DMS153 (cell line): ENCODE measurements at places on chromosomes 5 and 9.

DNA sequence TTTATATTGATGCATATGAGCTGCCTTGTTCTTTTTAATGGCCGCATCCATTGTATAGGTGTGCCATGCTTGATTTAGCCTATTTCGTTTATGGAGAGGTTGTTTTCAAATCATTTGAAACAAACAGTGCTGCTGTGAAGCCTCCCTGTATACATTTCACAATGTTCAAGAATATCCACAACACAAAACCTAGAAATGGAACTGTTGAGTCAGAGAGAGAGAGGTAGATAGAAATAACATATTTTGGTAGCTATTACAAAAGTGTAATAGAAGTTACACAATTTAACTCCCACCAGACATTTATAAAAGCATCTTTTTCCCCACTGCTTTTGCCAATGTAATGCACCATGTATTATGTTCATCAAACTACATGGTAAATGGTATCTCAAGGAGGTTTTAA lies 82.0 kb downstream of the FRMD3 start:
- DNase-seq = no peak

DNA sequence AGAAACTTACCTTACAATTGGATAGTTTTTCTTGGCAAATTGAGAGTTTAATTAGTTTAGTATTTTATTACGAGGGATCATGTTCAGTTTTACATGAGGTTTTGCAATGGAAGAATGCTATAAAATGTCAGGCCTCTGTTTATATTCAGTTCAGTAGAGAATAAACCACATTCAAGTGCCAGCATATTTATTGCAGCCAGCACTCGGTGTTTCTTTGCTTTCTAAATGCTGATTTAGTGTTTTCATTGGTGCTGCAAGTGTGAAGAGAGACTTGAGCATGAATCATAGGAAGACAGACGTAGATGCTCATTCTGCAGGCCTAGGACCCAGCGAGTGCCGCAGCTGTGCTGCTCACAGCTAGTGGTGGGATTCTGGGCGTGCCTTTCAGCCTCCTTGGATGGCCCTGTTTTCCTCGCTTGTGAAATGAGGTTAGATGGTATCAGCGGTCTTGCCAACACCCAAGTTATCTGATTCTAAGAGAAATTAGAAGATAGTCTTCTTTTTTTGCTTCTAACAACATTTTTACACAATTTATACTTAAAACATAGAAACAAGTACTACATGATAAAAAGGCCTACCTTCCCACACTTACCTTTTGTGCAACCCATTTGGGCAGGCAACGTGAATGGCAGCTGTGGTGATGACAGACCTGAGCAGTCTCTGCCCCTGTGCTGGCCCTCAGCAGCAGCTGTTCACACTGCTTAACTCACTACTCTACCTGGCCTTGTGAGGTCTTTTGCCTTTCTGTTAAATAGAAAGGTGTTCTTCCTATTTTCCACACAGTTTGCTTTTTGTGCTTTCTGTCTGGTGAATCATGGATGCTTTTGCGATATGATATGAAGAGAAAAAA lies 26.8 kb upstream of the TNFAIP8 start:
- no peak for DNase-seq

- DNase-seq = no peak
Observed at GRCh38 chr9:70607926-70608325, 193.5 kb upstream of the KLF9 start.

- DNase-seq = no peak
Observed at GRCh38 chr5:96961053-96961452, 25.2 kb downstream of the LNPEP start.

DNA sequence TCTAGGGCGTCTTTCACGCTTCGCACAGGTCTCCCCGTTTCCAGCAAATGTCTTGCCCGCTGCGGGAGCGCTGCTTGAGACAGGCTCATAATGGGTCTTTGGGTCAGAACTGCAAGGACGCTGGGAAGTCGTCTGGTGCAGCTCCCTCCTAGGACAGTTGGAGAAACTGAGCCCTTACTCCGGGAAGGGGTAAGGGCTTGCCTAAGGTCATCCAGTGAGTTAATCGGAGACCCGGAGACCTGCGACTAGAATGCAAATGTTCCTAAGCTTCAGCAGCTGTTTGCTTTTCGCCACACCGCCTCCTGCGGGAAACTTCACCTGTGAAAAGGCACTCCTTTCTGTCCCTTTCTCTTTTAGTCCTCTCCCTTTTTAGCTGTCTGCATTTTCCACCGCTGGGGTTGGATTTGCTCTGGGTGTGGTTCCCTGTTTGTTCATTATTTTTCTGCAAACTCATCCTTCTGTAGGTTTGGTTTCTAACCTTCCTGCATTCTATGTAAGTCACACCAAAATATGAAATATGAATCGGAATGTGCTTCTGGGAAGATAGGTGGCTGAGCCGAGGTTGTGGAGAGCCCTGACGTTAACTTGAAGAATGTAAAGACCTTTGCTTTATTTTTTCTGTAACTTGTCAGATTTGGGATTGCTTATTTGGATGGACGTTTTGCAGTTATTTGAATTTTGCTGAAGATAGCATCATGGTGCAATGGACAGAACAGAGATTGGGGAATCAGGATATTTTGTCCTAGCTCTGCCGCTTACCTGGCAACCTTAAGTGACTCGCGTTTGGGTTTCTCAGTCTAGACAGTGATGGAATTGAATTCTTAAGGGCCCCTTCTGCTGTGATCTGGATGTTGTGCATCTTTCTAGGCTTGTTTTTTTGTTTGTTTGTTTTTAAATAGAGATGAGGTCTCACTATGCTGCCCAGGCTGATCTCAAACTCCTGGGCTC lies 909 bp downstream of the SLC36A1 start:
- no peak for DNase-seq

- DNase-seq = no peak
Observed at GRCh38 chr9:119302988-119303698, 66.1 kb downstream of the BRINP1 start.

DNA sequence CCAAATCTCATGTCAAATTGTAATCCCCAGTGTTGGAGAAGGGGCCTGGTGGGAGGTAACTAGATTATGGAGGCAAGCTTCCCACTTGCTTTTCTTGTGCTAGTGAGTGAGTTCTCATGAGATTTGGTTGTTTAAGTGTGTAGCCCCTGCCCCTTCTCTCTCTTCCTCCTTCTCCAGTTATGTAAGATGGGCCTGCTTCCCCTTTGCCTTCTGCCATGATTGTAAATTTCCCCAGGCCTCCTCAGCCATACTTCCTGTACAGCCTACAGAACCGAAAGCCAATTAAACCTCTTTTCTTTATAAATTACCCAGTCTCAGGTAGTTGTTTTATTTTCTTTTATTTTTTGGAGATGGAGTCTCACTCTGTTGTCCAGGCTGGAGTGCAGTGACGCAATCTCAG lies 18.2 kb upstream of the TXNDC8 start:
- no peak for DNase-seq

GRCh38 chr9:37004424-37004935 lies 29.6 kb downstream of the PAX5 start:
- DNase-seq = no peak

DNA sequence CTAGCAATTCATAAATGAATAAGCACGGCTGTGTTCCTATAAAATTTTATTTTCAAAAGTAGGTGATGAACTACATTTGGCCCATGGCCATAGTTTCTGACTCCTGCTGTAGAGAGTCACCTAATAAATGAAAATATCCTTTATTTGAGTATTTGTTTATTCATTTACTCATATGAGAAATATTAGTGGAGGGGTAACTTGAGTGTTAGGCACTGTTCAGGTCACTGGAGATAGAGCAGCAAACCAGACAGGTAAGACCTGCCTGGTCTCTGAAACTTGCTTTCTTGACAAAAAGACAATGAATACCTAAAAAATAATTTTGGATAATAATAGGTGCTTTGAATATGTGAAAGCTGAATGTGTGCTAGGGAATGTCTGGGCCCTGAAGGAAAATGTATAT lies 68.8 kb downstream of the YIPF5 start:
- no peak for DNase-seq

GRCh38 chr5:148002451-148002850 lies 61.3 kb upstream of the SPINK5 start:
- DNase-seq = no peak

DNA sequence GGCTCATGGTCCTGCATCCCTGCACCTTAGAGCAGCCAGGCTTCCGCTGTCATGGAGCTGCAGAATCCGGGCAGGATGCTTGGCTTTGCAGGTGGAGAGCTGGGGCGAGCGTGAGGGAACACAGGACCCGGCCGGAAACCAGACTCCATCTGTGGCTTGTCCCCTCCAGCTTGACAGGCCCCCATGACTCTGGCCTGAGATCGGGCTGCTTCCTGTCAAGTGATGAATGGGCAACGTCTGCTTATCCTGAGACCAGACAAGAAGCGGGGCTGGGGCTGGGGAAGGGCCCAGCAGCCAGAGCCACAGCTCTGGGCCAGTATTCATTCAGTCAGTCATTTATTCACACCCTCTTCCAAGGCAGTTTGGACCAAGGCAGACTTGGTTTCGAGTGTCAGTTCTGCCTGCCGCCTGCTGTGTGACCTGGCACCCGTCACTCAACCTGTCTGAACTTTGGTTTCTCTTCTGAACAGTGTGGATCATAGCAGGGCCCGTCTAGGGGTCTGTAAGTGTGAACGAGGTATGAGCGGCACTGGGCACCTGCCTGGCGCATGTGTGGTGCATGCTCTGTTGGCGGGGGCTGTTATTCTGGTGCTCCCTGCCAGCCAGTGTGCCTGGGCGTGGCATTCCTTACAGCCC lies 37.5 kb downstream of the NEK6 start:
- DNase-seq = no peak

- DNase-seq = no peak
Observed at GRCh38 chr5:141192110-141192725, at the start of gene PCDHB10. Gene PCDHB10, plus strand, starts transcription at chr5:141192353. Its CDS starts 200 bp downstream, at chr5:141192553.

- DNase-seq = no peak
Observed at GRCh38 chr5:163951069-163951468, 445.6 kb downstream of the MAT2B start.

- DNase-seq = no peak
Observed at GRCh38 chr5:26569241-26569928, 469.0 kb downstream of the CDH9 start.

- no peak for DNase-seq
Observed at GRCh38 chr5:56516441-56516840, 283.3 kb upstream of the ANKRD55 start.

DNA sequence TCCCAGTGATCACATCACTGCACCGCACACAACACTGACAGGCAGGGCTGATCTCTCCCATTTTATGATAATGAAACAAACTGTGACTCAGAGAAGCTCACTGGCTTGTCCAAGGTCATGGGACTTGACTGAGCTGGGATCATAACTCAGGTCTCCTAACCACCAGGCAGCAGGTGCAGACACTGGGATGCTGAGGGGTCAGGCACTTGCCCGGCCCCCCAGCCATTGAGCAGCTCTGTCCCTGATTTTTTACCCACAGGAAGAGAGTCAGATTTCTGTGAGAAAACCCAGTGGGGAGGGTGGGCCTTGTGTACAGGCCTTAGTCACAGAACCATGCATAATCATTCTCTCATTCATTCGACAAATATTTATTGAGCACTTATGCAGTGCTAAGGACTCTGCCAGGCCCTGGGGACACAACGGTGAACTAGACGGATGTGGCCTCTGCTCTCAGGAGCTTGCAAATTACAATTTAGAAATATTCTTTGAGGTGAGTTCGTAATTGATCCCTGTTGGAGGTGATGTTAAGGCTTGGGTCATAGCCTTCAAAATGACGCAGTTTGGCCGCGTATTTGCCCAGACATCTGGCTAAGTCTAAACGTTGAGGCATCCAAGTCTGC lies 54.5 kb upstream of the TGFBR1 start:
- no peak for DNase-seq

DNA sequence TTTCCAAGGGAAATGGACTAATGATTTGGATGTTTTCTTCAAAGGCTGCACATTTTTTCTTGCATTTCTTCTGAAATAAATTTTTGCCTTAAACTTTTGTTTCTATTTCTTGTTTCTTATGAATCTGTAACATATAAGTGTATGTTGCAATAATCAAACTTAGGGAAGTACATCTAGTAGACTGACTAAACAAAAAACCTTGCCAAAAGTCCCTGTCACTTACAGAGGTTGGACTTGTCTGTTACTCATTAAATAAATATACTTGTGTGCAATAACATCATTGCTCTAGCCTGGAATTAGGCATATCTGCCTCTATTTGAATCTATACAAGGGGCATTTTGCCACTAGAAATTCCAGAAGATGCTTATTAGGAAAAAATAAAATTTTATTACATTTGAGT lies 56.6 kb downstream of the C6 start:
- no peak for DNase-seq

DNA sequence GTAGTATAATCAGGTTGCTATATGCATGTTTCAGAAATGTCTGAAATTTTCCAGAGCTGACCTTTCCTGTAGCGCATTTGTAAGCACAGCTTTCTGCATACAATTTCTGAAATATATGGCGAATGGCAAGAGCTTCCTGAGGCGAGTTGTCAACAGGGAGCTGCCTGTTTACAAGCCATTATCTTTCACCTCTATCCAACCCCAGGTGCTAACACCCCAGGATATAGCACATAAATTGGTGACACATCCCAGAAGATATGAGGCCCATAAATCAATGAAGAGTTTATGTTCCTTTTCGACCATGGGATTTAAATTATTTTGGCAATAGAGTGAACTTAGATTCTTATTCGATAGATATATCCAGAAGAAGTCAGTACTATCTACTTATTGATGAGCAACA lies 379.8 kb downstream of the KDM4C start:
- no peak for DNase-seq

- no peak for DNase-seq
Observed at GRCh38 chr5:9269014-9269413, 276.9 kb downstream of the SEMA5A start.

GRCh38 chr9:78074385-78075291 lies 43.0 kb upstream of the GNAQ start:
- no peak for DNase-seq

- no peak for DNase-seq
Observed at GRCh38 chr5:152246401-152246800, 158.7 kb downstream of the NMUR2 start.

DNA sequence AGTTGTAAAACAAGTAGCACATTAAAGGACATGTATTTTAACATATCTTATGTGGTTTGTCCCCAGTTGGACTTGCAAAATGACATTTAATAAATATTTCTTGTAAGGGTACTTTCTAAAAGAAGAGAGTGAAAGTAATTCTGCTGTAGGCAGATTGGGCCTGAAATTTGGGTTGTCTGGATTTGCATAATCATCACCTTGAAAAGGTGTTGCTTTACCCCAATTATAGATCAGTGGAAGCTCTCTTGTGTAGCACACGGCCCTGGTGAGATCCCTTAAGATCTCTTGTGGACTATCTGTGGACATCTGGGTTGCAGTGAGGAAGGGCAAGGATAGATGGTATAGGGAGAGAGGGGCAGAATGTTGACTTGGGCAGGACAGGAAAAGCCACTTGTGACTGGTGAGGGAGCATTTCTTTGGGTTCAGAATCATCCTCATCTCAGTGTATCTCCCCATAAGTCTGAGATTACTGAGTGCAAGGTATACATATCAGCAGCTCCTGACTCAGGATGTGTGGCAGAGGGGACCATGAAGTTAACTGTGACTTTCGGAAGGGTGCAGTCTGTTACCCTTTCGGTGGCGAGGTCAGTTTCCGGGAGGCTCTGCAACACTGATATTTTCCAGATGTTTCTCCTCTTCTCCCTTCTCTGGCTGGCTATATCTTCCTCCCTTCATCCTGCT lies 2.0 kb upstream of the TNFAIP8 start:
- DNase-seq = no peak
